ENCODE measurements at places on chromosomes 6 and 20.

DNA sequence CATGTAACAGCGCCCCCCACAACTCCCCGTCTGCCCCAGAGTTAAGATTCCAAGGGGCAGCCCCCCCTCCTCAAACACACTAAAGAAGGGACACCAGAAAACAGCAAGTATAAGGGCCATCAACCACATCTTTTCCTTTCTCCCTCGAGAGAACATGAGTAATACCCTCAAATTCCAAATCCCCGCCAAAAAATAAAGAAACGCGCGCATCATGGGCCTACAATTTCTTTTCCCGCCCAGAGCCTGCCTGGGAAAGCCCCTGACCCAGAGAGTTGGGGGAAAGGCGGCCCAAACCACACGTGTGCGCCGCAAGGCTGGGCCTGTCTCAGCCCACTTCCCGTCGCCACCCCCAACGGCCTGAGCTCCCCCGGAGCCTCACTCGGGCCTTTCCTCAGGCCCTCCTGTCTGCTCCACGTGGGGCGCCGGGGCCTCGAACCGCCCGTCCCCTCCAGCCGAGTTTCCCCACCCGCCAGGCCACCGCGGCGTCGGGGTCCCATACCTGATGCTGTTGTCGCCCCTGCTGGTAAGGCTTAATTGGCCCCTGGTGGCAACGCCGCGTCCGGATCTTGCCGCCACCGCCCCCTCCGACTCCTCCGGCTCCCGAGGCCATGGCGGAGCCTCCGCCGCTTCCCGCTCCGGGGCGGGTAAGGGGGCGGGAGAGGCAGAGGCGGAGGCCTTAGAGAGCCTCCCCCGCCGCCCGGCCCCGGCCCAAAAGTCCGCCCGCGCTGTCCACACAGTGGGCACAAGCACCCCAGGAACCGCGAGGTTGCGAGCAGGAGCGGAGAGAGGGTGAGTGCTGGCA lies 746 bp downstream of the NUP153 start:
- DNase-seq, result peak; percentile 71

DNA sequence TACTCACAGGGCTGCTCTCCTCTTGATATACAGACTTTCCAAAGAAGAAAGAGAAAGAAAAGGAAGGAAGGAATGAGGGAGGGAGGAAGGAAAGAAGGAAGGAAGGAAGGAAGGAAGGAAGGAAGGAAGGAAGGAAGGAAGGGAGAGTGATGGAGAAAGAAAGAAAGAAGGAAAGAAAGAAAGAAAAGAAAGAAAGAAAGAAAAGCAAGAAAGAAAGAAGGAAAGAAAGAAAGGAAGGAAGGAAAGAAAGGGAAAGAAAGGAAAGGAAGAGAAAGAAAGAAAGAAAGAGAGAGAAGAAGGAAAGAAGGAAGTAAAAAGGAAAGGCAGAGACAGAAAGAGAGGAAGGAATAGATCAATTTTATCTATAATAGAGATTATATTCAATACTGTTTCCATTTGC lies 1257.4 kb downstream of the EPHA7 start:
- no peak for DNase-seq

DNA sequence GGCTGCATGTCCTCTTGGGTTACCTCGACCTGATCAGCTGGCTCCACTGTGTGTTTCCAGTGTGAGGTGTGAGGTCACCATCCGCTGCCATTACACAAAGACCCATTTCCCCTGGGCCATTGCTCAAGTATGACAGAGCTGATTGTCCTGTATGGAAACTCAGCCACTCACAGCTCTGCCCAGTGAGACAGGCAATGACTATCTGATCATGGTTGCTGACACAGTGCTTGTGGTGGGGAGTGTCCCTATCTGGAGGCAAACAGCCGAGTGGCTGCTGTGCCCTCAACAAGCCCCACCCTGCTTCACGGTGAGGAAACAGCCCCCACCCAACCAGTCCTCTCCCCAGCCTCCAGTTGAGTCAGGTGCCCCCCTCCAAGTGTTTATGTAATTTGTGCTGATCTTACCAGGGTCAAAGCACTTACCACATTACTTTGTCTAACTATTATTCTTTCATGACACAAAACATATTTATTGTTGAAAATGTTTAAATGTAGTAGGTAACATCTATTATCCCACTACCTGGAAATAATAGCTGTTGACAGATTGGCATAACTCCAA lies 11.7 kb upstream of the MAPK13 start:
- DNase-seq, result no peak

- DNase-seq, result peak; percentile 75
Observed at GRCh38 chr6:1872649-1873131, 263.0 kb downstream of the FOXC1 start.

DNA sequence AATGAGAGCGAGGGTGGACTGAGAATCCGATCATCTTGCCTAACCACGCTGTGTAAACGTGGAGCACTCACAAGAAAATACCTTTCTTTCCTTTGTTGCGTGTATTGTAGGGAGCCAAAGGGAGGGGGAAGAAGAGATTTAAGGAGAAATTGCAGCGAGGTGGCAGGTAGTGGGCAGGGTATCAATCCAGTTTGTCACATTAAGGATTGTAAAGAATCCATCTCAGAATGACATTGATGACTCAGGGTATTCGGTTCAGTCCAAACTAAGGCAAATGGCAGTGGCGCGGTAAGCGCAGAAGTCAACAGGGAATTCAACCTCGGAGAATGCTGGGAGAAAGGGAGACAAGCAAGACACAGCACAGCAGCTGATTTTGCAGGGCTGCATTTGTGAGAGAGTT lies 146.2 kb downstream of the ID4 start:
- no peak for DNase-seq

GRCh38 chr6:73710470-73710869 lies 14.5 kb downstream of the CD109 start:
- DNase-seq, result peak; percentile 54

GRCh38 chr6:135833771-135834170 lies 17.7 kb upstream of the PDE7B start:
- no peak for DNase-seq

DNA sequence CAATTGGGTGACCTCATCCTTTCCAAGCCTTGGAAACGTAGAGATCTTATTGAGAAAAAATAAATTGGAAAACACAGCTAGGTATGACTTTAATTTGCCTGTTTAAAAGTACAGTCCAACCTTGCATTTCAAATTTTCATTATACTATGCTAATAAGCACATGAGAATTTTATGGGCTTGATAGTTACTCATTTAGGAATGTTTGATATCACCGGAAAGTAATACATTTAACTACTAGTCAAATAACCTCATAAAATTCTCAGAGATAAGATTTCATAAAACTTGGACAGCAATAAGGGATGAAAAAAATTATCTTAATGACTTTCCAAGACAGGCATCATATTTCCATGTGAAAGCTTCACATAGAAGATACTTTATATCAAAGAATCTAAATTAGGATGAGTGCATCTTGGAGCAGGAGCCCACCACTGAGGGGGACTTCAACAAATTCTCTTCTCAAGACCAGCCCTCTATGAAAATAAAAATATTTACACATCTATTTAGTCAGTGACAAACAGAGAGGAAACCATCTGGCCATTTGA lies 236.3 kb downstream of the EPHA7 start:
- no peak for DNase-seq

All from EH (cell line).